ENCODE measurements at places on chromosomes 4 and X.

DNA sequence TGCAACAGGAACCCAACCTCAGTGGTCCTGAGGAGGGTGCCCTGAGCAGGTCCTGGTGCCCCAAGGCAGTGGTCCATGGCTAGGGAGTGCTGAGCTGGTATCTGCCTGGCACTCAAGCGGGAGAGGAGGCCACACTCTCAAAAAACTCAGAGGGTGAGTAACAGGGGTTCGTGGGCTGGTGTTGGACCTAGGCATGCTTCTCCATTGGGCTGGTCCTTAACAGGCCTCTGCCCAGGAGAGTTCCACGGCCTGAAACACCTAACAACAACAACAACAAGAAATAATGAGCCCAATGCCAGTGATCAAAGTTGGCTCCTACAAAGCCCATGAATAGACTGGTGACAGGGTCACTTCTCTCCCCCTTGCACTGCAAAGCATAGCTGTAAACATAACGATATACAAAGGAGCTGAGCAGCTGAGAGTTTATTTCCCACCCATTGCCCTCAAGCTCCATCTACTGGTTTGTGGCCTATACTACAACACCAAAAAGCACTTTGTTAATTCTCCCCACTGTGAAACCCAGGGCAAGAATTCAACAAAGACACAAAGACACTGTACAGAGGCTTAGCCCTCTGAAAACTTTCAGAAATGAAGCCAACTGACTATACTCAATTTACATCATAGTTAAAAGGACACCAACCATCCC is 736.1 kb upstream of the ADGRL3 start:
- no peak for DNase-seq

DNA sequence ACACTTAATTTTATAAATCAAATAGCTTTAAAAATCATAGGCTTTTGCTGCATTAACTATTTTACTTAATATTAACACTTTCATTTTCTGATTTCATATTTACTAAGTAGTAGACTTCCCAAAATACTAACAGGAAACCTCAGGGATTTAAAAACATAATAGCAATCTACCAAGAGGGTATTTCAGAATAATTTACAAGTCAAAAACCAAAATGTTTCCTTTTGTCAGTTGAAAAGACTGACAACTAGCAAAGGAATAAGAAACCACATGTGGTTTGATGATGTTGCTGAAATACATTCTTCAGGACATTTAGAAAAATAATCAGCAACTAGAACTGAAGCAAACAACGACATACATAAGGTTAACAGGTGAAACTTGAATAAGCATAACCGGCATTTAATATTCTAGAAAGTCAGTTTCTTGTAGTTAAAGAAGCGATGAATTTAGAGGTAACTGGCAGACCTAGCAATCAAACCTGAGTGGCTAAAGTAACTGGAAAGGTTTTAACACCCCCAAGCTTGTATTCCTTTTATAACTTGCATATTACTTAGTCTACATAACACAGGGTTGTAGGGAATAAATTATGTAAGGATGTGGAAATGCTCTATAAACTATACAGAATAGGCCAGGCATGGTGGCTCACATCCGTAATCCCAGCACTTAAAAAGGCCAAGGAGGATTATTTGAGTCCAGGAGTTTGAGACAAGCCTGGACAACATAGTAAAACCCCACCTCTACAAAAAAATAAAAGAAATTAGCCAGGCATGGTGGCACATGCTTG is 40.0 kb downstream of the DHX15 start:
- no peak for DNase-seq

DNA sequence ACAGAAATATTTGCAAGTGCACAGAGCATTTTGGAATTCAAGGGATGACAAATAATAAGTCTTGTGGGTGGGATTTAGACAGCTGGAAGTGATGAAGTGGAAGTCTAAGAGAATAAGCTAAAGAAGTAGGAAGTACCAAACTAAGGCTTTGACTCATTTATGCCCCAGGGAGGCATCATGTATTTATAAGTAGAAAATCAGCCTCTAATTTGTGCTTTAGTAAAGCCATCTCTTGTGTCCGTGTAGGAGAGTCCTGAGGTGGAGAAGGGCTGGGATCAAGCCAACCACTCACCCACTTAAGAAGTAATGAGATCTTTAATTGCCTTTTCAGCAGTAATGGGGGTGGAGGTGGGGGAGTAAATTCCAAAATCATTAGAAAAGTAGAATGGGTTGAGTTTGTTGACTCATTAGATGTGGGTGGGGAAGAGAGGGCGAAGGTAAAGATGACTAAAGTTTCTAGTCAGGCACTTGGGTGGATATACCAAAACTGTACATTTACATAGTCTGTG is 356.7 kb downstream of the STIM2 start:
- no peak for DNase-seq

GRCh38 chr4:107255596-107255995 is 219.5 kb upstream of the DKK2 start:
- DNase-seq, result no peak

DNA sequence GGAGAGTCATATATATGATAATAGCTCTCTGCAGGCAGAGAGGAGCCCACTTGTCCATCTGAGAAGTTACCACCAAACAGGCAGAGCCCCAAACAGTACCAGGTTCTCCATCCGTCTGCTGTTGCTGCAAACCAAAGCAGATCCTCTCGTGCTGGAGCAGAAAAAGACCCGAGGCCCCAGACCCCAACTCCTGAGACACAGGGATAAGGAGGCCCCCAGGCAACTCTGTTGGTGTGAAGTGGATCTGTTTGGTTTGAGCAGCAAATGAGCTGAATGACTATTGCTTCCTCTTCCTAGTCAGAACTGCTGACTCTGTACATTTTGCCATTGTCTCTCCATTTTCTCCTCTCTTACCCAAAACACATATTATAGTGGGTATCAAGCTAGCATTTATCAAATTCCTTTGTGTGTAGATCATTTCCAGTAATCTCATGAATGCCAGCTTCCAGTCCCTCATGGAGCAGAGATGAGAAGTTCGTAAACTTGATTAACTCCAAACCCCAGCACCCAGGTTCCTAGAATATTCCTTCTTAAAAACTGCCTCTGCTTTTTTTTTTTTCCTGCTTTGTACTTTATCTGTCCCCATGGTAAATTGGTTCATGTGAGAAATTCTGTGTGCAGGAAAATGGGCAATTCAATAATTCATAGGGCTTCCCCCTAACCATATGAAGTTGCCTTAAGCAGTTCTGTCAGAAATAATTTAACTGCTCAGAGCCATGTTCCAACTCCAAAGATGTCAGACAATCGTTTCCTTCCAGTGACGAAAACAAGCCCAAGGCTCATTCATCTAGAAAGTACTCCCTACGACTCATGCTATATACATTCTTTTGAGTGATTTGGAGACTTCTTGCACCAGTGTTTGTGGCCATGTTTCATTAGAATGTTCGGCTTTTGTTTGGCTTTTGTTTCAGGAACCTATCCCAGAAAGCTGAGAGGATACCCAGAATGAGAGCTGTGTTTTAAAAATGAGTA is 98.6 kb upstream of the ATXN3L start:
- no peak for DNase-seq
